ENCODE measurements at places on chromosomes 3 and 15. TPM values are rescaled to one million over a fixed set of nuclear protein-coding genes. Genes with fewer than 3 reads are reported as not detected.

The SLC51B gene
- polyA plus RNA-seq, result not detected

The BDH1 gene
- polyA plus RNA-seq, result 19.8 TPM

The NPTN gene
- polyA plus RNA-seq, result 183 TPM

The LARP6 gene
- 193 TPM for polyA plus RNA-seq

The SELENOT gene
- polyA plus RNA-seq, result 247 TPM

The PLA2G4B gene
- polyA plus RNA-seq, result 5.3 TPM

The P2RY1 gene
- polyA plus RNA-seq, result not detected

The RHOV gene
- polyA plus RNA-seq, result 0.49 TPM

The ANKRD63 gene
- not detected for polyA plus RNA-seq

The FMN1 gene
- 9.1 TPM for polyA plus RNA-seq

The NR2F2 gene
- polyA plus RNA-seq, result 3.9 TPM

GRCh38 chr3:8239095-8239494 lies 262.5 kb upstream of the LMCD1 start:
- DNase-seq, result no peak

- no peak for DNase-seq
These were observed 456.3 kb upstream of the KCNMB2 start for GRCh38 chr3:178079966-178080365.

GRCh38 chr3:99957151-99957796 lies 139.6 kb downstream of the CMSS1 start:
- DNase-seq, result no peak

DNA sequence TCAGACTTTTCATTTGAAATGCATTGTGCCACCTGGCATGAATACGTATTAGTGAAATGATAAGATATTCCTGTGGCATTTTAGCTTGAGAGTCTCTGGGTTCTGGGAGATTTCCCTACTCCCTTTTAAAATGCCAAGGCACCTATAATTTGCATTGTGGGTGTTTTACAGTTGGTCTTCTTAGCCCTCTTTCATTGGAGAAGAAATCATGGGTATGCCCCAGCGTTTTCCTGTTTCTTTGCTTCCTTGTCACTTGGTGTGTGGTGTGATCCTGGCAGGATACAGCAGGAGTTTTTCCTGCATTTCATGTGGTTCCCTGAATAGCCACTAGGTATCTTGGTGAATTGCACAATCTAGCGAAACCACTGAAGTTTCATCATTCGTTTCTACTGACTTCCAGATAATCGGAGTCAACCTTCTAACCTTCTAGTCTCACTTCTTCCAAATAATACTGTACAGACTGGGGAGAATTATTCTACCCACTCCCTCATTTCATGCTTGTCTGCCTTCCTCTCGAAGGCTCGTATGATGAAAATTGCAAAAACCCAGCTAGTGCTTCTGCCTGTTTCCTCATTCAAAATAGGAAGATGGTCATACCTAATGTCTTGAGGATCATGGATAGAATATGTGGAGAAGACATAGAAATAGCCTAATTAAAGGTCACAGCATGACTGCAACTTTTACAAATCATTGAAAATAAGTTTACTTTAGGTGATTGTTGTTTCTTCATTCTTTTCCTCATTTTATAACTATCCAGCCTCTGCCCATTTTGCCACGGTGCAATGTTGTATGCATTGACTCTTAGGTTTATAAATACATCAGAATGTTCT lies 2.6 kb downstream of the BHLHE40 start:
- no peak for DNase-seq

GRCh38 chr15:67915461-67916374 lies 75.9 kb upstream of the RNU6-1 start:
- no peak for DNase-seq

DNA sequence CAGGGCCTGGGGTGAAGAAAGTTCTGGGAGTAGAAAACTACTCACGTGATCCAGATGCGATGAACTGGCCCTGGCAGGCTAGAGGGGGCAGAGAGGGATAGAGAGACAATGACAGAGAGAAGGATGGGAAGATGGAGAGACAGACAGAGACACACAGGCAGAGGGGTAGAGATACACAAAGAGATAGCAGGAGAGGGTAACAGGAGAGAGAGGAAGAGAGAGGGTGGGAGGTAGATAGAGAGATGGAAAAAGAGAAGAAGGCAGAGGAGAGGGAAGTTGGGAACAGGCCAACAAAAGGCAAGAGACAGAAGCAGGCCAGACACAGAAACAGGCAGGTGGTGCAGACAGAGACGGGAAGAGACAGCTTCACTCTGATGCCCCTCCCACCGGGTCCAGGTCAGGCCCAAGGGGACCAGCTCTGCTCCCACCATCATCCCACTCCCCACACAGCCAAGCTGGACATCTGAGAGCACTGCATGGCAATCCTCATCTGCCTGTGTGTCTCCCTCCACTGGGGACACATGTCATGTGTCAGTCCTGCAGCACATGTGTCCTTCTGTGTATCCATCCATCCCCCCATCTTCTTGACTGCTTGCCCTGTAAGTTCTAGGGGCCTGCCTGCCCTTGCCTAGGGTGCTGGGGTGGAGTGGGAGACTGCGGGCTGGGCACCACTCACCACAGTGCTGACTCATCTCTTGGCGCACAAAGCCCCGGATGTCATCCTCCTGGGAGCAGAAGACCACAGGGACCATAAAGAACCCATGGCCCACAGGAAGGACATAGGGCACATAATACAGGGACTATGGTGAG lies 2.2 kb upstream of the UCN2 start:
- DNase-seq, result no peak

DNA sequence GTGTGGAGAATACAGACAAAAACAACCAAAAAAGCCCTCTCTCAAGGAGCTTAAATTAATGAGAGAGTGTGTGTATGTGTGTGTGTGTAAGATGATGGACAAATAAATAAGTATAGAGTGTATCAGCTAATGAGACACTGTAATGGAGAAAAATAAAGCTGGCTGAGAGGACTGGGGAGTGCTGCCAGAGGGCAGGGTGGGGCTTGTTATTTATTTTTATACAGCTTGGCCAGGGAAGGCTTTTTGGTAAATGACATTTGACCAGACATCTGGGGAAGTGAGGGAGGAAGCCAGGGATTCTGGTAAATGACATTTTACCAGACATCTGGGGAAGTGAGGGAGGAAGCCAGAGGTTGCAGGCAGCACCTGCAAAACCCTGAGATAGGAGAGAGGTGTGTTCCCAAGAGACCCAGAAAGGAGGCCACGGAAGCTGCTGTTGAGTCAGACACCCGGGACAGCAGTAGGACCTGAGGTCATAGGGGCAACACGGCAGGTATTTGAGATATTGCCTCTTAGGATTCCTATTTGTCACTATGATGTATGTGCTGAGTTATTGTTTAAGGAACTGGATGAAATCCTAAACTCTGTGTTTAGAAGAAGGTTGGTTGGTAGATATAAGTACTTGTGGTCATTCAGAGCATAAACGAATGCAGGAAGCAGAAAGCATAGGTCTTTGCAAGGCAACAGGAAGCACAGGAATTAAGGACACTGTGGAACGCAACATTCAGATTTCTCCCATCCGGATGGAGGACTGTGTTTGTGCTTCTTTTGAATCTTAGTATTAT lies 2.7 kb downstream of the SV2B start:
- no peak for DNase-seq

GRCh38 chr15:60134609-60135008 lies 130.5 kb downstream of the FOXB1 start:
- DNase-seq, result peak; percentile 10

DNA sequence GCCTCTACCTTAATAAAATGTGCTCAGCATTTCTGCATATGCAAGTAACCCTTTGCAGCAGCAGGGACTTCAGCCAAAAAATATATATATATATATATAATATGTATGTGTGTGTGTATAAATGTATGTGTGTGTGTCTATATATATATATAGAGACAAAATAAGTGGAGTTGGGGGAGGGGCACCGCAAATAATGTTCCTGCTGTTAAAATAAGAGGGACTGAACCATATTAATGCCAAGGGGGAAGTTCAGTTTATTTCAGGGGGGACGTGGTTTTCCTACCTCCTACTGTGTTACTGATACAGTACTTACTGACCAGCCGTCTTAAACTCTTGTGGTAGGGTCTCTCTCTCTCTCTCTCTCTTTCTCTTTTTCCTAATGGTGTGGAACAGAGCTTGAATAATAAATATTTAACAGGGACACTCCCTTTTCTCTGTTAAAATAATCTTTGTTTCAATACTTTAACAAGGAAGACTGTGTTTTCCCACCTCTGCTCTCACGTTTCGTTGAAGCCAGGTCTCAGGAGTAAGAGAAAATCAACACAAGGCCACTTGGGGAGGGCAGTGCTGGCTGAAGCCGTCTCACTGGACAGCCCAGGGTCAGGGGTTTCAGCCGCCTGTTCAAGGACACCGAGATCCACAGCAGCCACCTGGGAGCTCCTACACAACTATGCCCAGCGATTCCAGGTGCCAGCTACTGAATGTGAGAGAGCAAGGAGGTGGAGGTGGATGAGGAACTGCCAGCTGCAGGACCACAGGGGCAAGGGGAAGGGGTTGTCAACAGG lies 42.8 kb upstream of the ADAMTSL3 start:
- no peak for DNase-seq

DNA sequence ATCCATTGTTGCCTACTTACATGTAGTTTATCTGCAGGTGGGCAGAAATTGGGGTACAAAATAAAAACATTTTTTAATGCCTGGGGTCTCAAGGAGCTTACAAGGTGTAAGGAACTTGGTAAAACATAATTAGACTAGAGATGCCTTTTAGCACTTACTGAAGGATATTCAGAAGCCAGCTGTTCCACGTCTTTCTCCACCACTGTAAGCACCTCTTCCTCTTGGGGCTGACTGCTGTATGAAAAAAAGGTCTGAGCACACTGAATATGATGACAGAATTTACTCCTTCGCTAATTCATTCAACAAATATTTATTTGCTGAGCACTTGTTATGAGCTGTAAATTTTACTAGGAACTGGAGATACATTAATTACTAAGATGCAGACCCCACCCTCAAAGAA lies 539.1 kb downstream of the UNC13C start:
- no peak for DNase-seq

DNA sequence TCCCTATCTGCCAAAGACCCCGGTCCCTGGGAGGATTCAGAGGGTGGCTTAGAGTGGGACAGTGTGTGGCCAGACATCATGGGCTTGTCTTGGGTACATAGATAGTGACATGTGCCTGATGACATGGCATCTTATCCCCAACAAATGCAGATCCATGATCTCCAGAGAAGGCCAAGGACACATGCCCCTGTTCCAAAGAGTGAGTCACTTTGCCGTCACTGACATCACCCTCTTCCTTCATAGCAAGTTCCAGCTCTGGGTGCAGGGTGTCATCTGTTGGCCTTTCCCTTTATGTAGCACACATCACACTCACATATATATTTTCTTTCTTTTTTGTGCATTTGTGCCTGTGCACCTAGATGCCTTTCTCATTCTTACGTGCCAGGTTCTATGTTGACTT lies 350.5 kb downstream of the LRTM1 start:
- DNase-seq, result no peak

- no peak for DNase-seq
These were observed 2.7 kb downstream of the ZIC1 start for GRCh38 chr3:147411815-147412241.

DNA sequence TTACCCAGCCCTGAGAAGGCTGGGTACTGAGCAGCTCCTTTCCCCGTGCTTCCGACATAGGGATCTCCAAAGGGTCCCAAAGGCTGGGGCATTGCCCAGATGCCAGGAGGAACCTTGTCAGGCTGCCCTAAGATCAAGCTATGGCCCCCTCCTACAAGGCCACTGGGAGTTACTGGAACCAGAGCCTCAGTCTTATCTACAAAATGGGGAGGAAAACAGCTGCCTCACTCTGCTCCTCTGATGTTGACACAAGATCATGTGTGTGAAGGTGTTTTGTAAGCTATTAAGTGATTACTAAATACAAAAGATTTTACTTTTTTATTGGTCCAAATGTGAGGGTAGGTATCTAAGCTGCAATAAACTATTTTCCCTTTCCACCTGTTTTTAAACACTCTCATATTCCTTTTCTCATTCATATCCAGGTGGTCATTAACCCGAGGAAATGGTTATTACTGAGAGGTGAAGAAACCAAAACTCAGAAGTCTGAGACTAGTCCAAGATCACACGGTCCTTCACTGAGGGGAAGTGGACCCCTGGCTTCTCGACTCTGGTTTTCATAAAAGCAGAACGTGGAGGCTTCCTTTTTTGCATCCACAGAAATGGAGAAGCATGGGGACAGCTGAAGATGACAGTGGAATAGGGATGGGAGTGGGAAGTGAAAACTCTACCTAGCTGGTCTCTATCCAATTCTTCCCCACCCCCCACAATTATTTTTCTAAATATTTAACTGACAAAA lies 1.7 kb downstream of the ARPIN start:
- no peak for DNase-seq
